Thoracic aorta (tissue), 2 donors: ENCODE measurements at places on chromosomes 7 and 10. TPM values are rescaled to one million over a fixed set of nuclear protein-coding genes. Genes with fewer than 3 reads are reported as not detected.

Gene SEMA3D
- total RNA-seq = 18.5 TPM

Gene LIPK
- total RNA-seq = not detected

Gene CNNM1
- total RNA-seq = 0.68 TPM

Gene ZNF277
- total RNA-seq = 27.9 TPM

Gene TRPV5
- total RNA-seq = not detected

Gene HELLS
- 3.5 TPM for total RNA-seq

Gene HOXA4
- 3.7 TPM for total RNA-seq

Gene RAB18
- 35.5 TPM for total RNA-seq

Gene ITGB8
- total RNA-seq = 9.5 TPM

- no peak for DNase-seq
Observed at GRCh38 chr7:20194343-20194995, 22.7 kb downstream of the MACC1 start.

GRCh38 chr7:149070372-149071125 lies 20.0 kb downstream of the ZNF786 start:
- DNase-seq = no peak

GRCh38 chr7:120609136-120609753 lies 248.7 kb downstream of the TSPAN12 start:
- DNase-seq = no peak

DNA sequence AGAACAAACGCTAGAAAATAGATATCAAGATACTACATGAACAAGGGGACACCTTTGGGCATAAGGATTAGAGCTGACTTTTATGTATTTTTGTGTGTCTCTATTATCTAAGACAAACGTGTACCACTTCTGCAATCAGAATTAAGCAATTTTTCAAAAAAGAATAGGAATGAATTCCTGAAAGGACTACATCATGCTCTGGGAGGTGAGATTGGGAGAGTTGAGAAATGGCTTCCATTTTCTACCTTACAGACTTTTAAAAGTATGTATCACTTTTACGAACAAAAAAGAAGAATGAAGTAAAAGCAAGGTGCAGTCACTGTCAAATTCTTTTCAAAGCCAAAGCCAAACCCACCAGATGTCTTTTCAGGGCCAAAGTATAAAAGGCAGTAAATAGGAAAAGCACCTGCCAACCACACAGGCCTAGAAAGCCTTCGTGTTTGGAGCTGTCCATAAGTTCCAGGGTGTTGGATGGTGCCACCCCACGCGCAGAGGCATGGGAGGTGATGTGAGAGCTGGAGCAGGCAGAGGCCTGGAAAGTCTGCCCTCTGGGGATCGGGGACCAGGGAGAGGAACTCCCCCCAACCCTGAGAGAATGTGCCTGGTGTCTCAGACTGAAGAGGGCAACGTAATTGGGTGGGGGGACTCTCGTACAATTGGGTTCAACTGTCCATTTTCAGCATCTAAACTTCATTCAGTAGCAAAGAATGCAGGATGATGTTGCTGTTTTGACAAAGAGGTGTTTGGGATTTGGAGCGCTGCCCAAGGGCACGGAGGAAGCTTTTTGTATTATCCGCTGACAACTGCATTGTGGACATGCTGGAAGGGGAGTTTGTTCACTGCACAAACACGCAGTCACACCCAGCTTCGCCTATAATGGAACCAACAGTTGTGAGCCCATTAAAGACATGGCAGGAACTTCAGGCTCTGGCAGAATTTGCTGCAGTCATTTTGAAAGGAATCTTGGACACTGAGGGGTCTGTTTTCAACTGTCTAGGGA lies 17.6 kb upstream of the CTBP2 start:
- no peak for DNase-seq

DNA sequence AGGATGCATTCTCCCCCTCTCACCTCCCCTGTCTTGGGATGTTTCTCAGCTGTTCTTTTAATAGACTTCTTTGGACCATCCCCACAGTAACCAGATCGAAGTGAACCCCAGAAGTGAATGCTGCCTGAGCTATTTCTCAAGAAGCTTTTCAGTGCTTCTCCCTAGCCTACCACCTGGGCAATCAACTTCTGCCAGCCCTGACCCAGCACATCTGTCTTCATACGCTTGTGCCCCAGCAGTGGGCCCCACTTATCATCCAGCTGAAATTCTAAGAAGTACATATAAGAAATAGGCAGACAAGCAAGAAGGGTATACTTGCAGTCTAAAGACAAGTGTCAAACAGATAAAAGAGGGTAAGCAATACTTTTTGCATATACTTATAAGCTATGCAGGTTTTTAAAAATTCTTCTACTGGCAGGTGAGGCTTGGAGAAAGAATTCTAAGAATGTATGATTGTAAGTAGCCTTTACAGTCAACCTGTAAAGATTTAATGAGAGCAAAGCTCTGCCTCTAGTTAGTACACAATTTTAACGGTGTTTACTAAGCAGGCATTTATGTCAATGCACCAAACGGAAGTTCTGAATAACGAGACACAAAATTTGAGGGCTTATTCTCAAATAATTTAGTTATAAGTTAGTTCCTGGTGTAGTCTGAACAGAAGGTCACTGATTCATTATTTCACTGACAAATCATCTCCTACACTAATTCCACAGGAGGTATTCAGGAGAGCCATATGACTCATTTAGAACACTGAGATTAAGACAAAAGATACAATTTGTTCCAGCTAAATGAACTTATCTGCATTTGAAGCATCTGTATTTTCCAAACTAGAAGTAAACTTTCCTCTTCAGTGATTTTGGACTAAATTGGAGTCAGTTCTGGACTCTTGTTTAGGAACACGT lies 83.3 kb downstream of the RNLS start:
- no peak for DNase-seq

GRCh38 chr10:12358863-12359564 lies 9.7 kb downstream of the CAMK1D start:
- DNase-seq = no peak

GRCh38 chr7:65475734-65476319 lies 102.2 kb downstream of the ZNF92 start:
- DNase-seq = no peak

GRCh38 chr7:136336932-136337331 lies 359.8 kb upstream of the MTPN start:
- no peak for DNase-seq

DNA sequence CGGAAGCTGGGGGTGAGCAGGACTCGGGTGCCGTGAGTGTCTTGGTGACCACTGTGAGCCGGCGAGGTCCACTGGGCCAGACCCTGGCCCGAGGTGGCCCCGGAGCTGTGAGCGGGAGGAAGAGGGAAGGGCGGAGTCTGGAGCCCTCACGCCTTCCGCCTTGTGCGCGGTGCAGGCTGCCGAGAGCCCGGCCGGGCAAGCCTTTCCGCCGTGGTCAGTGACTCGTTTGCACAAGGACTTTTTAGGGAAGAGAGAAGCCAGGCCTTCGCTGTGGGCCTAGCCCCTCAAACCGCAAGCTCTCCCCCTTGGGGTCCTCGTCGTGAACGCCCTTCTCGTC lies 40.9 kb upstream of the ZNF32 start:
- no peak for DNase-seq

DNA sequence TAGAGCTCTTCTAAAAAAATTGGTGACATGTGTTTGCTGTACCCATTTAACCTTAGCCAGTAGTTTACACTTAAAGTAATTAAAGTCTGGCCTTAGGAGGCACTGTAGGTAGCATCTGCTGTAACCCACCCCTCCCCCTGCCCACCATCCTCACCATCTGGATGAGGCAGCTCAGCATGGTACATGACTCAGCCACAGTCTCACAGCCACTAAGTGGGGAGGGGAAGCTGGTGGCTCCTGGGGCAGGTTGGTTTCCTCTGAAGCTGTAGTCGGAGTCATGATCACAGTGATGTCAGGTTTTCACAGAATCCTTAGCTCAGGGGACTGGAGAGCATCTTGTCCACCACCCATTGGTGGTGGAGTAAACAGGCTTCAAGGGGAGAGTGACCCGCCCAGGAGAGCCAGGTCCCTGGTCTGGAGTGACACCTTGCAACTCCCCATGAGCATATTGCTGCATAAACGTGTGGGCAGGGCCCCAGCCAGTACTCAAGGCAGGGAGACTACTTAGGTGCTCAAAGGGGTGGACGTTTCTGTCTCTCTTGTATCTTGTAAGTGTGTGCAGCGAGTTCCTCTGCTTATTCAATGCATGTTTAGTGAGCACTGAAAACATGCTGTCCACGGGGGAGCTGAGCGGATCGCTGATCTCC lies 125.9 kb downstream of the GRK5 start:
- no peak for DNase-seq

DNA sequence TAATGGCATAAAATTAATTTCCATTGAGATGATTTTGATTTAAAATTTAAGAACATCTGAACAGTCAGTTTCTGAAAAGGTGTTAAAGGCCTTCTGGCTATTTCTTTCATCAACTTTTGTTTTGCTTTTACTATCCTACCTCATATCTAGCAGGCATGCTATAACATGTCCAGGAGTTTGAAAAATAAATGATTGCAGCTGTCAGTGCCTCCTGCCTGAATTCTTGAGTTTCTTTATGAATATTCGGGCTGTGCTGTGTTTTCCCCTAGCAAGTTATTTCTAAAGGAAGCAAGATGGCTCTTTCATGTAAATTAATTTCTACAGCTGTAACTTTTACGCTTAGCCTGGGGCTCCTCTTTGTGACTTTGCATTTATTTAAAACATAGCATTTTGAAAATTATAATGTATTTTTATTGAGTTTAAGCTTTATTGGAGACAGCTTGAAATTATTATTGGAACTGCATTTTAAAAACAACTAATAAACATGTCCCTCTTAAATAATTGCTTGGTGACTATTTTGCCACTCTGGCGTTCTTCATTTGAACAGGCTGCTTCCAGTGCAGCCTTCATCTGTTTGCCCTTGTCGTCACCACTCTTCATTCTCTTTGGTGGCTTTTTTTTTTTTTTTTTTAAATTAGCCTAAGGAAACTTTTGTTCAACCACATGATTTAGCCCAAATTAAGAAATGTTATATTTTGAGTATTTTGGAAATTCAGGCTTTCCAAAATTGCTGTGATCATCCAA lies 1083.4 kb upstream of the LRRN3 start:
- no peak for DNase-seq

DNA sequence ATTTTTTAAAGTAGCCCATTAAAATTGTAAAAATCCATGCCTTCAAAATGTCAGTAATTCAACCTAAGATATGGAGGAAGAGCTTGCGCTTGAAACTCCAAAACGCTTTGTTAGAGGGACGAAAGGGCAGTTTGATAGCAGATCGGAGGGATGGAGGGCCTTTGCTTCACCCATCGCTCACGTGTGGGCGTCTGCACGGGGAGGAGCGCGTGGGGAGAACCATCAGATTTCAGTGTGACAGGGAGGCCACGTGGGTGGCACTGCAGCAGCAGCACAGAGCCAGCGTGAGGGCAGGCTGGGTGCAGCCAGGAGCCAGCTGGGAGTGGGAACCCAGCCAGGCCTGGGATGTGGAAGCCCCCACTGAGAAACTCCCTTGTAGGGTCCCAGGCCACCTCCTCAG lies 325.5 kb downstream of the PAXIP1 start:
- DNase-seq = no peak

DNA sequence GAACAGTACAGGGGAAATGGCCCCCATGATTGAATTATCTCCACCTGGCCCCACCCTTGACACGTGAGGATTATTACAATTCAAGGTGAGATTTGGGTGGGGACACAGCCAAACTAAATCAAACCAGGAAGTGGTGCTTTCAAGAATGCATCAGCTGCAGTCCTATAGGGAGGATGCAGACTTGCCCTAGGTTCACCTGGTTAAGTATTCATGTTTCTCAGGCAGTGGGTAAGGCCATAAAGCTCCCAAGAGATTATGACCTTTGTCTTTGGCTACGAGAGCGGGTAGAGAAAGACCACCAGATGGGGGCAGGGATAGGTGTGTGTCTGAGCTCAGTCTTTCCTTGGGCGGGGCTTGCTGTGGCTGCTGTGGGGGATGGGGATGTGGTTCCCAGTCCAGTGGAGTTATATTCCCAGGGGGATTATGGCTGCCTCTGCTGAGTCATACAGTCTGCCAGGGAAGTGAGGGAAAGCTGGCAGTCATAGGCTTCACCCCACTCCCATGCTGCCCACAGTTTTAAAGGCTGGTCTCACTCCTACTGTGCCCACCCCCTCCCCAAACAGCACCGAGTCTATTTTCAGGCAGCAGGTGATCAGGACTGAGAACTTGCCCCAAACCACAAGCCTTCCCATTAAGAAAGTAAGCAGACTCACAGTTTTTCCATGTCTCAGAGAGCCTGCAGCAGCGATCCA lies 8.4 kb upstream of the R3HCC1L start:
- no peak for DNase-seq

DNA sequence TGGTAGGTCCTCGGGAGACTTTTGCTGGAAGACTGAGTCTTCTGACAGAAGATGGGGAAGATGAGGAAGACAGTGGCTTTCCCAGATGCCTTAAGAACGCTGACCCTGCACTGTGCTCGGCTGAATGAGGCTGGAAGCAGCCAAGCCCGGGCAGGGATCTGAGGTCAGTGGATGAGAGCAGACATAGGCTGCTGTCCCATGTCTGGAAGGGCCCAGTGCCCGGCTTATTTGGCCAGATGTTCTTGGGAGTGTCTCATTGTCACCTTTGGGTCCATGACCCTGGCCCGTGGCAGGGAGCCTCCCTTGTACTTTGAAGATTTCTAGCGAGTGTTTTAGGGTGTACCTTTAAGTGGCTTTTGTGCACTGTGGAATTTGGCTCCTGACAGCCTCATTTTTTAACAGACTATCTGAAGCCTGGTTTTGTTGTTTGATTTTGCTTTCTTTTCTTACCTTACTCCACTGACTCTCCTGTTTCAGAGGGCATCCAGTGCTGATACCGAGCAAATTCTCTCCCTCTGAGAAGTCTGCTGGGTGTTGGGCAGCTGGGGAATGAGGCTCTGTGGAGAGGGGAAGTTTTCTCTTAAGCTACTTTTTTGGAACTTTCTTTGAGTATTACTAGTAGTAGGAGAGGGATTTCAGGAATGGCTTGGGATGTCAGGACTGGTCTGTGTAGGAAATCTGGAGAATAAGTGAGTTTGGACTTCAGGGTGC lies 61.4 kb downstream of the CREB5 start:
- no peak for DNase-seq

DNA sequence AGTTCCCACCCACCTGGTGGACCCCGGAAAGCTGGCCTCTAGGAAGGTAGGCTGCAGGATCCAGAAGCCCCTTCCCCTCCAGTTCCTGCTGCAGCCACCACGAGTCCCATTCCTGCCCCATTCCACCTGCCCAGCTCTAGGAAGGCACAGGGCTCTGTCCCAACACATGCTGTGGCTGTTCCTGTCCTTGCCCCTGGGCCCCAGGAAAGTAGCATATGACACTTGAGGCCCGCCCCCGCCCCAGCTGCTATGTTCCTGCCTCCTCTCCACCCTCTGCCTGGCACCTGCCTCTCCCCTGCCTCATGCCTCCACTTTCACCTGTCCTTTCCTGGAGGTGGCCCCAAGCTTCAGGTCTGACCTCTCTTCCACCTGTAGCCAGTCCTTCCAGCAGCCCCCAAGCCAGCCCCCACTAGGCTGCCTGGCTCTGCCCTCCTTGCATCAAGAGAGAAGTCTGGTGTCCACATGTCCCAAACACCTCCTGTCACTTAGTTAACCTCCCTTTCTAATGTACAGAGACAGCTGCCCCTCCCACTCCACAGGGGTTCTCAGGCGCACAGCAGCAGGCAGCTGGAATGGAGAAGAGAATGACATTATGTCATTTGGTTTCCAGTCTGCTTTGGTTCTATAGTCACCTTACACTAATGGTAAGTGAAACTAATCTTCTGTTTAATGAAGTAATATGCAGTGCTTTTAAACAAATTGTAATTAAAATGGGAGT lies 22.7 kb downstream of the YKT6 start:
- no peak for DNase-seq

- no peak for DNase-seq
Observed at GRCh38 chr10:76759681-76760080, 877.9 kb downstream of the KCNMA1 start.

GRCh38 chr10:75926763-75927162 lies 495.3 kb downstream of the LRMDA start:
- DNase-seq = no peak

- DNase-seq = no peak
Observed at GRCh38 chr10:22379059-22379458, 33.8 kb downstream of the SPAG6 start.

GRCh38 chr7:73995330-73995729 lies 32.6 kb upstream of the ELN start:
- peak; percentile 58 for DNase-seq
